ENCODE measurements at places on chromosomes 5 and 9.

- DNase-seq, result no peak
Observed at GRCh38 chr5:6468104-6468503, 19.4 kb downstream of the UBE2QL1 start.

DNA sequence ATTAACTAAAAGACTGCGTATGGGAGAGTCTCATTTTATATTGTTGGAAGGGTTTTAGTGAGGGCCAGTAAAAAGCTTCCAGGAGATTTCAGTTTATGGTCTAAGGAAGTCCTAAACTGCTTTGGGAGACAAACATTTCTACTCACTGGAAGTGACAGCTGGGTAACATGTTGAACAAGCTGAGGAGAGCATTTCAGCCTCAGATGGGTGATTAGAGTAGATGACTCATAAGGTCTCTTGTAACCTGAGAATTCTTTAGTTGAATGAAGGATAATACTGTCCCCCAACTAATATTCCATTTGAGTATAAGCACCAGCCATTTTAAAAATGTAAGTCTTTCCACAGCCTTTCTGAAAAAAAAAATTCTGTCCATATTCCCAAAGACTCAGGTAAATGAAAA, 218.0 kb upstream of the C9orf72 start:
- DNase-seq, result no peak

DNA sequence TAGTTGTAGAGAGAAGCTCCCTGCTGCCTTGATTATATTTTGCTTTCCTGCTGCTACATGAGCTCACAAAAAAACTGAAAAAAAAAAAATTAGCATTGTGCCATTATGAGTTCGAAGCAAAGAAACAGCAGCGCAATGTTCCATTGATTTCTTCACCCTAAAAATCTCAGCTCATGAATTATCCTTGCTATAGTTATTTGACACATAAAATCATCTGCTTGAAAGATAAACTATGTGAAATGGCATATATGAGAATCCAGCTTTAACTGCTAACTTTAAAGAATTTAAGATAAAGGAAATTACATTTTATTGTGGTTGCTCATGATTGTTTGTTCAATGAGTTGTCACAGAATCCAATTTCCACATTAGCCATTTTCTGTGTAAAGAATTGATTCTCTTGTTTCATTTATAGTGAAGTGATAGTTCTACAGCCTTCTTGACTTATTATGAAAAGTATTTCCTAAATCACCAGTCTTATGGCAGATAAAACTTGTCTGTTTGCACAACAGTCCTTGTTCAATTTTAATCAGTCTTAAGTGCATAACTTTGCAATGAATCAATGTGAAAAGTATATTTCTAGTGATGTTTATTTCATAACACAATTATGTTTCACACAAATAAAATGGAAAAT, 1275.0 kb upstream of the CDH9 start:
- DNase-seq, result no peak

GRCh38 chr9:36046923-36047322, 10.2 kb downstream of the RECK start:
- DNase-seq, result no peak

- DNase-seq, result no peak
Observed at GRCh38 chr9:114666851-114667250, 9.2 kb upstream of the TEX53 start.

GRCh38 chr5:115559524-115559923, 14.9 kb upstream of the FEM1C start:
- no peak for DNase-seq

GRCh38 chr9:69324549-69325401, at the start of gene ENTREP1:
TSS of gene ENTREP1 (plus strand) at chr9:69325215. CDS start at chr9:69325310, 95 bp downstream.
- DNase-seq, result peak; percentile 59

GRCh38 chr5:88325868-88326267, 57.2 kb upstream of the TMEM161B start:
- DNase-seq, result no peak

- no peak for DNase-seq
Observed at GRCh38 chr5:118553662-118554061, 434.7 kb downstream of the DTWD2 start.

GRCh38 chr5:176659512-176659839, 12.2 kb downstream of the TSPAN17 start:
- no peak for DNase-seq

DNA sequence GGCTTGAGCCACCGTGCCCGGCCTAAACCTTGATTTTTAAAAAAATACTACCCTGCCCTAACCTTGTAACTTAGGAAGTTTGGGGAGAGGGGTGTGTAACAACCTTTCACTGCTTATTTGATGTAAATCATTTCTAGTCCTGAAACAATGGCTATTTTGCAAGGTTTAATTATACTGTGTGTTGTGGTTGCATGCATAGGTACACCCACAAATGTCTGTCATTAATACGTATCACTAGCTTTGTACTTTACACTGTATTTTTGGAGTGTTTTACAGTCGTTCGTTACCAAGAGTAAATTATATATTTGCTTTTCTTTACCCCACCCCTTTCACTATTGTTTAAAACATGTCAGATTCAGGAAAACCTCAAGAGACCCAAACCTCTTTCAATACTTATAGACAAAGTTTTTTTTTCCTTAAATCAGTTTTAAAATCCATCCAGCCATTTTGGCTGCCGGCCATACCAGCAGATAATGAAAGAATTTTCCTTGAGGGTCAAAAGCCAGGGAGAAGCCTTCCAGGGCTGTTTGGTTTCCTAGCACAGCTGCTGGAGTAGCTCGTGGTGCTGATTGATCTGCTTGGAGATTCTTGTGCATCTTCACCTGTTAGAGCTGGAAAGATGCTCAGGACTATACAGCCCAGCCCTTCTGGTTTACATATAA, 50.7 kb downstream of the DOCK8 start:
- DNase-seq, result no peak

- no peak for DNase-seq
Observed at GRCh38 chr5:68110264-68110663, 105.3 kb upstream of the PIK3R1 start.

DNA sequence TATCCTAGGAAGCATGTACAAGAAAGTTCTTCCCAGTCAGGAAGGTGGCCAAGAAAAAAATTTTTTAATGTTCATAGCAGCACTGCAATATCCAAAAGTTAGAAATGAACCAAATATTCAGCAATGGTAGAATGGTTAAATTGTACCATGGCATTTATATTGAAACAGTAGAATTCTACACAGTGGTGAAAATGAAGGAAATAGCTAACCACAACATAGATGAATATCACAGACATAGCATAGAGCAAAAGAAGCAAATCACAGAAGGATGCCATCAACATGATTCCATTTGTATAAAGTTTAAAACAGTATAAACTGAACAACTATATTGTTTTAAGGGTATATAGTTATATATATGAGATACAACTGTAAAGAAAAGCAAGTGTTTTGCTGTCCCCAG, 10.7 kb upstream of the ANKDD1B start:
- DNase-seq, result no peak

DNA sequence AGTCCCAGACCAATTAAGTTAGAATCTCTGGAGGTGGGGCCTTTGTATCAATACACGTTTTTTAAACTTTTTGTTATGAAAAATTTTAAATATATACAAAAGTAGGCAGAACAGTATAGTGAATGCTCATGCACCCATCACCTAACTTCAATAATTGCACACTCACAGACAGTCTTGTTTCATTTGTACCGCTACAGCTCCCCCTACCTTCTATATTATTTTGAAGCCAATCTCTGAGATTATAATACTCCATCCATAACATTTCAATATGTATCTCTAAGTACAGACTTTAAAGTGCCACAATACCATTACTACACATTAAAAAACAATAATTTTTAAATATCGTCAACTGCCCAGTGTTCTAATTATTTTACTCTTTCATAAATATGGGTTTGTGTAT, 32.9 kb downstream of the ISL1 start:
- DNase-seq, result no peak

DNA sequence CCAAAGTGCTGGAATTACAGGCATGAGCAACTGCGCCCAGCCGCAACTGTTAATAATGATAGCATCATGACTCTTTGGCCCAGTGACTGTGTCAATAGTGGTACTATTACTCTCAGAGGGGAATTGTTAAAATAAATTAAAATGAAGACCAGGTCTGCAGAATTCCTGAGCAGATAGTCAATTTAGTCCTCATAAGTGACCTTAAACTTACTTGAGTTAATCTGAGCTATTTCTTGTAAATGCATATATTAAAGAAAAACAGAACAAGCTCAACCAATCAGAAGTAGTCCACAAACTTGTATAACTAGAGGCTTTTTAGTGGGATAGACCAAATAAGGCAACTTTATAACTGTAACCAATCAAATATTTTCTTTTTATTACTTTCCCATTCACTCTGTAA, 1.7 kb upstream of the RECK start:
- no peak for DNase-seq

DNA sequence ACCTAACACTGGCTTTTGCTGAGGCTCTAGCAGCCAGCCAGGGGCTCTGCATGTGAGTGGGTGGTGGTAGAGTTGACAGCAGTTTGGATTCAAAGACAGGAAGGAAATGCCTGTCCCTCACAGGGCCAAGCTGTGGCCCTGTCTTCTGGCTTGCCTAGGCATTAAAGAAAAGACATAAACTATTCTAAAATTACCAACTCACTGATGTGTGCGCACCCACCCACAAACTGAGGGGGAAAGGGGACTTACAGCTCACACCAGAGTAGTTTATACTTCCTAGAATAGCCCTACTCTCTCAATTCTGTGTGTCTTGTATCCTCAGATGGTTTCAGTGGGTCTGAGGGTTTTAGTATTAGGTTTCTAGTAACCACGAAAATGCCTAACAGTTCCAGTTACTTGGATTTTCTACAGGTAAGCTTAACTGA, 18.3 kb upstream of the IL13 start:
- no peak for DNase-seq

DNA sequence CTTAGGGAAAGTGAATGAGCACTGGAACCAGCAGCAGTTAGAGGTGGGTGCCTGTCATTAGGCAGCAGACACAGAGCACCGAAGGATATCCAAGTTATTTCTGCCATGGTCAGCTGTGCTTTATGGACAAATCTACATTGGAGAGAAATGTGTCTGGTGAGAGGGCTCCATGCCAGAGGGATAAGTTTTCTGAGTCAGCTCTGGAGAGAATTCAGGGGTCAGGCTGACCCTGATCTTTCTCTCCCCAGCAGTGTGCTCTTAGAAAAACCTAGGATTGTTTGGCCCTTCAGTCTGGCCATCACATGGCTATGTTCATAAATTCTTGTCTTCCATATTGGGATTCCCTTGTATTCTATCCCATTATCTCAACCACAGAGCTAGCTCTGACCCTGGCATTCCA, 8.9 kb upstream of the IL17B start:
- no peak for DNase-seq

DNA sequence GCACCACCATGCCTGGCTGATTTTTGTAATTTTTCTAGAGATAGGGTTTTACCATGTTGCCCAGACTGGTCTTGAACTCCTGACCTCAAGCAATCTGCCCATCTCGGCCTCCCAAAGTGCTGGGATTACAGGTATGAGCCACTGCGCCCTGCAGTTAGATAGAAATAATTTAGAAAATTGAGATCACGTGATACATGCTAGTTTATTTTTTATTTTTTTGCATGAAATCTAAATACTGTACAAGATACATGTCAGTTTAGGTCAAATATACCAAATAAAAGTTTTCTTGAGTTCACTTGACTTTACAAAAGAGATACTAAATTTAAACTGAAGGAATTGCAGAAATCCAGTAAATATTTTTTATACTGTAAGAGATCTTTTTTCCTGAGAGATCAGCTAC, 304.2 kb downstream of the YTHDC2 start:
- DNase-seq, result no peak

DNA sequence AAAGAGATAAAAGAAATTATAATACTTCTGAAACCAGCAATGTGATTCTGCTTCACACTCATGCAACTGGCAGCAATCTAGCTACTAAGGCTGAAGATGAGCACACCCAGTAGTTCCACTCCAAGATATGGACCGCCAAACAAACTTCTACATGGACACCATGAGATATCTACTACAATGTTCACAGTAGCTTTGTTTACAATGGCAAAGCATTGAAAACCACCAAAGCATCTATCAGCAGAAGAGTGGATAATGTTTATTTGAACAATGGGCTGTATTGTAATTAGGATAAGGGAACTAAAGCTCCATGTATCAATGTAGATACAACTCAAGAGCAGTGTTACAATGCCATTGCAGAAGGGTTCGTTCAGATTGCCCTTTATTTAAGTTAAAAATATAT, 91.2 kb upstream of the ERBIN start:
- no peak for DNase-seq

GRCh38 chr5:58927181-58927580, 344.3 kb downstream of the RAB3C start:
- no peak for DNase-seq

DNA sequence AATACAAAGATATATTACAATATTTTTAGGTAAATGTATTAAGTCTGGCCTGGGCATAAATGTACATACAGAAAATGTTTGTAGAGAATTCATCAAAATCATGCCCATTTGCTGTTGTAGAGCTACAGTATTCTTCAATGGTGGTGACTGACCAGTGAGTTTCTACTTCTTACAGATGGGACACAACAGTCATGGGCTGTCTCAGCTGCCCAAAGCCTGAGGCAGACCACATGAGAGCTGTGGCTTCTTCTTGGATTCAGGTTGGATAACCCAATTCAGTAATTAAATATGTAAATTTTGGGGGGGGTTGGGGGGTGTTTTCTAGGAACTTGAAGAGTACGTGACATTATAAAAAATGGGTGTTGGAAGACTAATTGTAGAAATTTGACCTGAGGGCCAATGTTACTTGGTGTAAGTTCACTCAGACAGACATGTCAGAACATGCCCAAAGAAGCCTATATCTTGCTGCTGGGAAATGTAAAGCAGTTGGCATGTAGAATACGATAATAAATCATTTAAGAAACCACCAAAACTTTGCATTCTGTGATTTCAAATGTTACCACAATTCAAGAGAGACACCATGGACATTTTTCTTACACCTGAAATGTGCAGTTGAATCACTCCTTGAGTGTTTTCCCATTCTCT, 17.9 kb downstream of the STARD4 start:
- DNase-seq, result no peak

- no peak for DNase-seq
Observed at GRCh38 chr5:124274949-124275348, 471.5 kb downstream of the ZNF608 start.

DNA sequence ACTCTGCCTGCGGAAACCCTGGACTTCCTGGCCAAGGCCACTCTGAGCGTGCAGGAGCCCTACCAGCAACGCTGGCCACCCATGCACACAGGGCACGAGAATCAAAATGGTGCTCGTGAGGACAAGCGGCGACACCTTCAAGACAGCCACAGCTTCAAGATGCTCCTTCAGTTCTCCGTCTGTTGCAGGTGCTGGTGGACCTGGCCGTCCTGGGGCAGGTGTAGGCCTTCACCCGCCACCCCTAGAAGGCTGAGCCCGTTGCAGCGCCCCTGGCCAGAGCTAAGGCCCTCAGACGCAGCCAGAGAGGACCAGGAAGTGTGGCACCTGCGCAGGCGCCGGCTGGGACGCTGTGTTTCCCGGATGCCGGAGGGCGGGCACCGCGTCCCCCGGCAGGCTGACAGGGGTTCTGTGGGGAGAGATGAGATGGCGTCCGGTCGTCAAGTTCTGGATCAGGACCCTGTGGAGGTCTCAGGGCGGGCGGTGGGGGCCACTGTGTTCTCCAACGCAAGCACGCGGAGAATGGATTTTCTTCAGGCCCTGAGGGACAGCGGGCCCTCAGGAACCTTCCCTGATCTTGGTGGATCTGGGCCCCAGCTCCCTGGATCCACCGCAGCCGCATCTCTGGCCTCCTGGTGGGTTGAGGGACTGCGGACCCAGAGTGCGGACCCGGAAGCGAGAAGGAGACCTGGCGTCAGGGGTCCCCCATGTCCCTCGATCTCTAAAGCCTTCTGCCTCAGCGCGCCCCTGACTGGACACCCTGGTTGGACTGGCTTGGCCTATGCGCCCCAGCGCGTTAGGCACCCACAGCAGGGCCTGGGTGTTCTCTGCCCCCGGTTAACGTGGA, 1770.8 kb upstream of the CDH9 start:
- no peak for DNase-seq

Data from amygdala (tissue), 56 donors.